ENCODE measurements at places on chromosomes 1 and 21. TPM values are rescaled to one million over a fixed set of nuclear protein-coding genes. Genes with fewer than 3 reads are reported as not detected.
A peak's percentile ranks its signal among the peaks of the same experiment; 100 is the strongest.

GRCh38 chr21:43743947-43744346, 25.0 kb downstream of the PDXK start:
- no peak overlapping the region for H3K4me3 ChIP-seq
- DNase-seq, result no peak
- H3K27me3 ChIP-seq, result no peaks in the 10 kb centered on the region
- H3K36me3 ChIP-seq, result peaks cover 16% of the 10 kb centered on the region
- no peak overlapping the region for H3K27ac ChIP-seq

- no peaks in the 10 kb centered on the region for H3K27me3 ChIP-seq
- no peak overlapping the region for H3K27ac ChIP-seq
- no peak for DNase-seq
- H3K36me3 ChIP-seq, result no peaks in the 10 kb centered on the region
- no peak overlapping the region for H3K4me3 ChIP-seq
These were observed 311.6 kb downstream of the DISC1 start for GRCh38 chr1:231938211-231938610.

DNA sequence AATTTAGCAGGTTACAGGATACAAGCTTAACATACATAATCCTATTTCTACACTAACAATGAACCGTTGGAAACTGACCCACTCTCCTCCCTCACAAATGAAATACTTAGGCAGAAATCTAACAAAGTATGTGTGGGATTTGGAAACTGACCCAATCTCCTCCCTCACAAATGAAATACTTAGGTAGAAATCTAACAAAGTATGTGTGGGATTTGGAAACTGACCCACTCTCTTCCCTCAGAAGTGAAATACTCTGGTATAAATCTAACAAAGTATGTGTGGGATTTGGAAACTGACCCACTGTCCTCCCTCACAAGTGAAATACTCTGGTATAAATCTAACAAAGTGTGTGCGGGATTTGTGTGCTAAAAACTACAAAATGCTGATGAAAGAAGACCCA, 60.3 kb downstream of the TRAF5 start:
- no peaks in the 10 kb centered on the region for H3K36me3 ChIP-seq
- H3K27me3 ChIP-seq, result no peaks in the 10 kb centered on the region
- H3K27ac ChIP-seq, result no peak overlapping the region
- no peak overlapping the region for H3K4me3 ChIP-seq
- H3K4me1 ChIP-seq, result peaks cover 7% of the 10 kb centered on the region

DNA sequence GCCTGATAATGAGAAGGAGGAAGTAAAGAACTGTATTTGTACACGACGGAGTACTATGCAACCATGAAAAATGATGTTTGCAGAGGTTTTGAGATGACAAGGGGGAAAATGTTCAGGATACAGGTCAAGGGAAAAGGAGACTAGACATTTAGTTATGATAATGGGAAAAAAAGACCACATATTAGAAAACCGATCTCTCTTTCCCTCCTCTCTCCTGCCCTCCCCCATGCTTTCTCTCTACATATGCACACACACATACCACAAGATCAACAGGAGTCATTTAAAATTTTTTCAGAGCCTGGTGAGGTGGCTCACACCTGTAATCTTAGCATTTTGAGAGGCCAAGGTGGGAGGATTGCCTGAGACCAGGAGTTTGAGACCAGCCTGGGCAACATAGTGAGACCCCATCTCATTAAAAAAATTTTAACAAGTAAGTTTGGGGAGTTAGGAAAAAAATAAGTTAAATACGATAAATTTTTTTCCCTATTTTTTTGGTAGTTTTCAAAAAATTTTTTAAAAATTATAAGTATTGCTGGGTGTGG, 44.5 kb downstream of the ECE1 start:
- no peak for DNase-seq
- no peaks in the 10 kb centered on the region for H3K27me3 ChIP-seq
- H3K4me1 ChIP-seq, result no peaks in the 10 kb centered on the region
- peaks cover 44% of the 10 kb centered on the region for H3K36me3 ChIP-seq

- H3K36me3 ChIP-seq, result no peaks in the 10 kb centered on the region
- H3K27ac ChIP-seq, result no peak overlapping the region
- peak; percentile 6 for DNase-seq
- H3K4me1 ChIP-seq, result no peaks in the 10 kb centered on the region
- no peaks in the 10 kb centered on the region for H3K27me3 ChIP-seq
These were observed 61.6 kb downstream of the KLHDC7A start for GRCh38 chr1:18542351-18542750.

DNA sequence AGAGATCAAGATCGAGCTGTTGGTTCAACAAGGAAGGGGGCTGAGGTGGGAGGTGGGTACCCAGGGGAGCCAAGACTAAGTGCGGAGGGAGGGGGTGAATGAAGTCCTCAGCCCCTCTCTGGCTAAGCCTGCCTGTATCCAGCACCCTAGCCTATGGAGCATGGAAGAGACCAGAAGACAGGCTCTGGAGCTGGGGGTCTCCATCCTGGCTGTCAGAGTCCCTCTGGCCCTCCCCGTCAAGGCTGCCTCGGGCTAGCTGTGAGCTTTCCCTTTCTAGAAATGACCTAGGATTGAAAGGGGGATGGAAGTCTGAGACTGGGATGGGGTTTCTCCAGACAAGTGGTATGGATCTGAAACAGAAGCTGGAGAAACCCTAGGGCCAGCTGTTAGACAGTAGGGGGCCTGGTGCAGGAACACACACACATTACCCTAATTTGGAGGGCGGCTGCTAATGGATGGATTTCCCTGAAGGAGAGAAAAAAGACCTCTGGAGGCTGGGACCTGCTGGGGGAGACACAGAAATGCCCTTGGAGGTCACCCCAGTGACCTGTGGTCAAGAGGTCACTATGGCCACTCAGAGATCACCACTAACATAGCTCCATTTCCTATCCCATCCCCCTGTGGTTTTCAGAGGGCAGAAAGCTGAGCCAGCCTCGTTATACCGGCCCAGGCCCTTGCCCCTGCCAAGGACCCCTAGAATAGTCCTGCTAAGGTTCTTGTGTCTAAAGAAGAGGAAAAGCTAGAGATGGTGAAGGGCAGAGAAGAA, 107.8 kb downstream of the TMEM53 start:
- no peak overlapping the region for H3K4me3 ChIP-seq
- H3K27ac ChIP-seq, result no peak overlapping the region
- no peak for DNase-seq
- H3K4me1 ChIP-seq, result no peaks in the 10 kb centered on the region
- H3K27me3 ChIP-seq, result no peaks in the 10 kb centered on the region

- H3K27me3 ChIP-seq, result no peaks in the 10 kb centered on the region
- H3K4me1 ChIP-seq, result no peaks in the 10 kb centered on the region
- H3K4me3 ChIP-seq, result no peak overlapping the region
These were observed 1260.6 kb upstream of the ADGRL2 start for GRCh38 chr1:80540149-80540548.

GRCh38 chr1:29557701-29558600, 321.6 kb downstream of the PTPRU start:
- no peak overlapping the region for H3K27ac ChIP-seq
- no peaks in the 10 kb centered on the region for H3K27me3 ChIP-seq
- no peak overlapping the region for H3K4me3 ChIP-seq
- H3K36me3 ChIP-seq, result no peaks in the 10 kb centered on the region
- DNase-seq, result no peak
- H3K4me1 ChIP-seq, result no peaks in the 10 kb centered on the region

GRCh38 chr1:242689378-242689777, 164.9 kb upstream of the PLD5 start:
- H3K36me3 ChIP-seq, result no peaks in the 10 kb centered on the region
- no peak for DNase-seq
- no peak overlapping the region for H3K27ac ChIP-seq
- H3K4me1 ChIP-seq, result no peaks in the 10 kb centered on the region
- H3K4me3 ChIP-seq, result no peak overlapping the region
- H3K27me3 ChIP-seq, result no peaks in the 10 kb centered on the region

- peaks cover 9% of the 10 kb centered on the region for H3K27me3 ChIP-seq
- no peaks in the 10 kb centered on the region for H3K4me1 ChIP-seq
- H3K36me3 ChIP-seq, result no peaks in the 10 kb centered on the region
- H3K4me3 ChIP-seq, result peak within 1 kb of the TSS; percentile 56
- DNase-seq, result peak; percentile 62
- peak within 1 kb of the TSS; percentile 98 for H3K27ac ChIP-seq
These were observed at the start of gene ADGRL2 for GRCh38 chr1:81800695-81801650. Gene ADGRL2, plus strand, starts transcription at chr1:81800934. Its CDS starts 36,051 bp downstream, at chr1:81836985.

DNA sequence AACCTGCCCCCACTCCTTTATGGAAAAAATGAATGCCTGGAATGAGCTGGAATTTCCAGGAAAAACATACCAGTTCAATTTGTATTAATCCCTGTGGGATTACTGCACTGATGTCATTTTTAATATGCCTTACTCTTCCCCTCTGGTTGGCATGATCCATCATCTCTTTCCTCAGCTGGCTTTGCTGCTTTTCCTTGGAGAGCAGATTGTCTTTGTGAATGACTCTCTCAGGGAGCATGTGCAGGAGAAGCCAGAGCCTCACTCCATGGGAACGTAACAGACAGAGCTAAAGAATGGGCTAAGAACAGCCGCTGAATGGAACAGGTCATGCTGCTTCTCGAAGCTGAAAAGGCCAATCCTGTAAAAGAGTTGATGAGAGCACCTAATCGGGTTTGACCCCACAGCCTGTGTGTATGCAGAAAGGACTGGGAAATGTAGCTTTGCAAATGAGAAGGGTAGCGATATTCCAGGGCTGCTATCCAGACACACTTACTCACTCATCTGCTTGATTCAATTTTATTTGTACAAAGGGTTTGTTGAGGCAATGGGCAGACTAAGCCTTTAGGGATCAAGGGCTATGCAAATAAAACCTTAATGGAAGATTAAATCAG, 20.7 kb downstream of the PHC2 start:
- H3K27me3 ChIP-seq, result no peaks in the 10 kb centered on the region
- H3K4me3 ChIP-seq, result no peak overlapping the region
- no peaks in the 10 kb centered on the region for H3K36me3 ChIP-seq
- H3K27ac ChIP-seq, result no peak overlapping the region

- no peaks in the 10 kb centered on the region for H3K36me3 ChIP-seq
- DNase-seq, result no peak
- H3K27ac ChIP-seq, result no peak overlapping the region
- no peaks in the 10 kb centered on the region for H3K4me1 ChIP-seq
These were observed 3.9 kb upstream of the CD1C start for GRCh38 chr1:158285756-158286241.

DNA sequence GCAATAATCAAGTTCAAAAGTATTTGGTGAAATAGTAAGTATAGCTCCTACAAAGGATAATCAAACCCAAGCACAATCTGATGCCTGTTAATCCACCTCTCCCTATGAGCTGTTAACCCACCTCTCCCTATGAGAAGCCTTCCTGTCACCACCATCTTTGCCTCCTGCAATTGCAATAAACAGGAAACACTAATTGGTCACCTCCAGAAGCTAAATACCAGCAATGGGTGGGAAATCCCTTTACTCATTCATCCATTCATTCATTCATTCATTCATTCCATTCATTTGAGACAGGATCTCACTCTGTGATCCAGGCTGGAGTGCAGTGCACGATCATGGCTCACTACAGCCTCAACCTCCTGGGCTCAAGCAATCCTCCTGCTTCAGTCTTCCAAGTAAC, 132.8 kb downstream of the RERE start:
- no peak overlapping the region for H3K27ac ChIP-seq
- DNase-seq, result no peak
- peaks cover 22% of the 10 kb centered on the region for H3K4me1 ChIP-seq
- no peaks in the 10 kb centered on the region for H3K36me3 ChIP-seq
- no peak overlapping the region for H3K4me3 ChIP-seq

DNA sequence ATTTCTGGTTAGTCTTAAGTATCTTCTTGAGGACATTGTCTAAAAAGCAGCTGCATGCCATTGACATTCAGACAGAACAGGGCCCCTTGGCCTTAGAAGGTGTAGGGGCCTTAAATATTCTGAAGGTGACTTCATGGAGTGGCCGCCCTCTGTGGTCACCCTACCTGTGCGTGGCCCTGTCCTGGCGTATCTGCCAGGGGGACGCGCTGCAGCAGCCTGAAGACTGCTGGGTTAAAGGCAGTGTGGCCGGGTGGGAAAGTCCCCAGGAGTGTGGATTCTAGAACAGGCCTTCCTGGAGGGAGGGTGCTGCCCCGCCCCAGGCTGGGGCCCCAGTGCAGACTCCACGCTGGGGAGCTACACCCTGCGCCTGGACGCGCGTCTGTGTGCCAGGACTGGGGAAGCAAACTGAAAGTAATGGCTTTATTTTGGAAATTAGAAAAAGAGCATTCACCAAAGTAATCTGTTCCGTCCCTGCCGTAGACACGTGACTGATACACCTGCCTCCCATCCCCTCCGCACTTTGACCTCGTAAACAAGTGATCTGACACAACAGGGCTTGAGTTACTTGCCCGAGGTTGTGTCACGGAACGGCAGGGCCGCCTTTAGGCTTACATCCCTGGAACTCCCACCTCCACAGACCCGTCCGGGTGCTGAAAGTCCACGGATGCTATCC, 1.8 kb downstream of the AGPAT3 start:
- peaks cover 24% of the 10 kb centered on the region for H3K4me1 ChIP-seq
- H3K4me3 ChIP-seq, result peak overlapping the region; percentile 74
- no peaks in the 10 kb centered on the region for H3K36me3 ChIP-seq
- H3K27me3 ChIP-seq, result no peaks in the 10 kb centered on the region

GRCh38 chr1:82273816-82274215, 473.1 kb downstream of the ADGRL2 start:
- DNase-seq, result no peak
- no peaks in the 10 kb centered on the region for H3K36me3 ChIP-seq
- H3K4me1 ChIP-seq, result no peaks in the 10 kb centered on the region
- no peaks in the 10 kb centered on the region for H3K27me3 ChIP-seq

DNA sequence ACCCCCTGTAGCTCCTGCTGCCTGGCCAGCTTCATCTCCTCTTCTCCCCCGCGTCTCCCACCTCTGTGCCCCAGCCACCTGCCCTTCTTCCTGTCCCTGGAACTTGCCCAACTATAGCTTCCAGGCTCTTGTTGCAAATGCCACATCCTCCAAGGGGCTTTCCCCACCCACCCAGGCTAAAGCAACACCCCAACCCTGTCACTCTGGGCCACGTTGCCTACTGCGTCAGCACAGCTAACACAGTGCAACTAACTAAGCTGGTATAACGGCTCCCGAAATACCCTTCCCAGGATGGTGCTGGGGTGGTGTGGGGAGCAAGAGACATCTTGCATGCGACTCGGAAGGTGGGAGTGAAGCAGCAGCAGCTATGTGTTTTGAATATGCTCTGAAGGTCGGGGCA, 19.7 kb downstream of the CAMK2N1 start:
- no peaks in the 10 kb centered on the region for H3K4me1 ChIP-seq
- no peaks in the 10 kb centered on the region for H3K36me3 ChIP-seq
- H3K27ac ChIP-seq, result no peak overlapping the region
- no peaks in the 10 kb centered on the region for H3K27me3 ChIP-seq
- no peak overlapping the region for H3K4me3 ChIP-seq

DNA sequence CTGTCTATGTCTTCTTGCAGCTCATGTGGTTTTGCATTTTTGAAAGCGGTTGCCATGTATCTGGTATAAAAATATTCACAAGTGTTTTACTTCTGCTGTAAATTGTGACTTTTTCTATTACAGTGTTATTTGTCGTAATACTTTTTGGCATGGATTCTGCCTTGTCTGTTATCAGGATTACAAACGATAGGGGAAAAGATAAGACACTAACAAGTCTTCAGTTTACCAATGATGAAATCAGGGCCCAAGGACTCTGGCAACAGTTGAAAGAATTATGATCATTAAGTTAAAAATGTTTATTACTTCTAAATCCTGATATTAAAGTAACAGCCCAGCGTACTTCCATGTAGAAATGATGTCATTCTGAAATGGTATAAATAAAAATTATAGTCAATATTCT, 298.8 kb downstream of the KIF26B start:
- no peak for DNase-seq
- no peak overlapping the region for H3K27ac ChIP-seq
- no peaks in the 10 kb centered on the region for H3K27me3 ChIP-seq
- H3K36me3 ChIP-seq, result no peaks in the 10 kb centered on the region
- H3K4me1 ChIP-seq, result no peaks in the 10 kb centered on the region

The VWA5B1 gene
- 0.14 TPM for total RNA-seq

The CD244 gene
- total RNA-seq, result 1.8 TPM

The BARHL2 gene
- not detected for total RNA-seq
